ENCODE measurements at places on chromosomes 12 and 14. TPM values are rescaled to one million over a fixed set of nuclear protein-coding genes. Genes with fewer than 3 reads are reported as not detected.

LALBA gene
- not detected for total RNA-seq

- DNase-seq = peak; percentile 26
- H3K36me3 ChIP-seq = no peaks in the 10 kb centered on the region
Observed at GRCh38 chr12:95402096-95402495, 71.9 kb upstream of the METAP2 start.

DNA sequence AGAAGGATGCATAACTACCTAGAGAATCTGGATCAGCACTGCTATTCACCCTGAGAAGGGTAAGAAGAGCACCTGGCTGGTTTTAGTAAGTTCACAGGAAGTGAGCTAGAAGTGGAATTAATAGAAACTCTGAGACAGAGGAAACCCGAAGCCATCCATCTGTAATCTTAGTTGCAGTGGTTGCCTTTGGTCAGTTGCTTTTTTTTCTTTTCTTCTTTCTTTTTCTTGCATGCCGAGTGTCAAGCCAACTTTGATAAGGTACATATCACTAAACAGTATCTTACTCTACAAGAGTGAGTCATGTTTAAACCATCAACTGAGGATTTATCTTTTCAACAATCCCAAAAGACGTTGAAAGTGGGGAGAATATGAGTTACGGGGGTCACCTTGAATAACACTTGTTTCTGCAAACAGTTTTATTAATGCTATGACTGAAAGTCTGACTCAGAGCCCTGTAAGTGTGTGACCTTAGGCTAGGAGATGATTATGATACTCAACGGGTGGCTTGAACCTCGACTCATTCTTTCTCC, 26.7 kb downstream of the C12orf75 start:
- no peaks in the 10 kb centered on the region for H3K27me3 ChIP-seq
- no peak for DNase-seq
- peaks cover 11% of the 10 kb centered on the region for H3K4me1 ChIP-seq

CCDC88C gene
- total RNA-seq = 17.8 TPM

DNA sequence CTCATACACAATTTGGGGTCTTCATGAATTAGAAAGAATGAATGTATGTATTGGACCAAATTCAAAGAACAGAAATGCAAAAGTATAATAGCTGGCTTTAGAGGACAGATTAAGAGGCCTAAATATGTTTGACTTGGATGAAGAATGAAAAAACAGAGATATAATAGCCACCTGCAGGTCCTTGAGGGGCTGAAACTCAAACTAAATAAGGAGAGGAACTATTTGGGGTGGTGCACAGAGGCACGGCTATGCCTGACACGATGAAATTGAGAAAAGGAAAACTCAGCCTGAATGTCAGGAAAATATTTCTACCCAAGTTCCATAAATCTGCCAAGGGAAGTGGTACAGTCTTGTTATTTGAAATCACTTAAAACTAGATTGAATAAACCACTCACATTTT, 222.9 kb upstream of the DDHD1 start:
- no peak for DNase-seq
- no peak overlapping the region for H3K4me3 ChIP-seq
- no peaks in the 10 kb centered on the region for H3K27me3 ChIP-seq
- H3K36me3 ChIP-seq = no peaks in the 10 kb centered on the region

GRCh38 chr14:54658836-54659235, 91.9 kb downstream of the SAMD4A start:
- no peak for DNase-seq
- no peak overlapping the region for H3K4me3 ChIP-seq
- H3K27me3 ChIP-seq = no peaks in the 10 kb centered on the region
- H3K4me1 ChIP-seq = peaks cover 25% of the 10 kb centered on the region

GRCh38 chr14:40983604-40984003, 623.1 kb upstream of the LRFN5 start:
- no peak overlapping the region for H3K4me3 ChIP-seq
- H3K36me3 ChIP-seq = no peaks in the 10 kb centered on the region
- no peak overlapping the region for H3K27ac ChIP-seq

- H3K27ac ChIP-seq = no peak overlapping the region
- no peak for DNase-seq
- H3K36me3 ChIP-seq = no peaks in the 10 kb centered on the region
- no peaks in the 10 kb centered on the region for H3K27me3 ChIP-seq
- peaks cover 21% of the 10 kb centered on the region for H3K4me1 ChIP-seq
Observed at GRCh38 chr12:120767071-120768024, 41.7 kb downstream of the ACADS start.
